T-helper 9 cell (primary cell): ENCODE measurements at places on chromosomes 4 and X.

- no peak for DNase-seq
Observed at GRCh38 chrX:87572901-87573300, 55.3 kb downstream of the KLHL4 start.

GRCh38 chr4:16775411-16776154, 122.9 kb downstream of the LDB2 start:
- DNase-seq = no peak

- no peak for DNase-seq
Observed at GRCh38 chr4:94342694-94343093, at the start of gene HPGDS. HPGDS (minus strand) TSS chr4:94342836; CDS start chr4:94334629, 8,207 bp downstream.

DNA sequence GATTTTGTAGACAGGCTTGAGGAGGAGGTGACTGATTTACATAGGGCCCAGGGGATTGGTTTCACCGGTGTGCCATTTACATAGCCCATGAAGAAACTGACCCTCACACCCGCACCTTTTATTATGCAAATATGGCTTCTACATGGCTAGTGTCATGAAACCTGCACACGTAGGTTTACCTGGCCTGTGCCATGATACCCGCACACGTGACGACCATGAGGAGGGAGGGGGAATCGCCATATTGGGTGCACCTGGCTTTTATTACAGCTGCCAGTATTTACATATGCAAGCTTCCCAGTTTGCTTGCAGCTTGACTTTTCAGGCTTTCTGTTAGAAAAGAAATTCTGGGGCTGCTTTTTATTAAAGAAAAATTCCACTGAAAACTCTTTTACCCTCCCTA, 359.7 kb downstream of the ADAM29 start:
- no peak for DNase-seq

- DNase-seq = no peak
Observed at GRCh38 chr4:84623661-84624060, 40.7 kb downstream of the CDS1 start.

GRCh38 chr4:84413976-84414375, 85.1 kb downstream of the NKX6-1 start:
- no peak for DNase-seq

DNA sequence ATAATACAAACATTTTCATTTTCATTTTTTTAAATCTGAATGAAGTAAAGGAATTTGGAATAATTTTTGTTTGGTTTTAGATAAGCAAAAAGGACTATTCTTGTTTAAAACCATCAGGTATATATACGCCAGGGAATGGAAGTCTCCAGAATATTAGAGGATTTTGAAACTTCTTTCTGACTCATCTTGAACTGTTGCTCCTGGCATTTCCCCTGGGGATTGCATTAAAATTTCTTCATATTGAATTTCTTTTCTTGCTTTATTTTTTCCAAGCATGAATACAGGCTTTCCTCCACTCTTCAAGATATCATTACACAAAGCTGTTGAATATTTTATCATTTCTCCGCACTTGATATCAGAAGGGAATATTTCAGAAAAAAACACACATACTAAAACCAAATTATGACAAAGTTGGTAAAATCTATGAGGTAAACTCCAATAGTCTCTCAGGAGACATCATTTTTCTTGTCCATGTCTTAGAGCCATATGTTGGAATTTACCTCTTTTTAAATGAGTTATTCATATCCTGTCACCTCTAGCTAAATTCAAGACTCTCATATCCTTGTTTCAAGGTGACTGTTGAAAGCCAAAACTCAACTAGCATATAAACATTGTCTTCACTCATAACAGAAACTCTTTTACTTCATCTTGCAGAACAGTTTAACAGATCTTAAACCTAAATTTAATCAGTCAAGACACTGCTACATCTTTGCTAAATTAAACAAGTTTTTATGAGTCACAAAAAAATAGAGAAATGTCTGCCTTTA, 20.7 kb upstream of the CSN1S1 start:
- no peak for DNase-seq

- DNase-seq = no peak
Observed at GRCh38 chrX:44072631-44073030, 99.4 kb upstream of the NDP start.

GRCh38 chrX:39893417-39894338, 204.1 kb downstream of the BCOR start:
- no peak for DNase-seq

DNA sequence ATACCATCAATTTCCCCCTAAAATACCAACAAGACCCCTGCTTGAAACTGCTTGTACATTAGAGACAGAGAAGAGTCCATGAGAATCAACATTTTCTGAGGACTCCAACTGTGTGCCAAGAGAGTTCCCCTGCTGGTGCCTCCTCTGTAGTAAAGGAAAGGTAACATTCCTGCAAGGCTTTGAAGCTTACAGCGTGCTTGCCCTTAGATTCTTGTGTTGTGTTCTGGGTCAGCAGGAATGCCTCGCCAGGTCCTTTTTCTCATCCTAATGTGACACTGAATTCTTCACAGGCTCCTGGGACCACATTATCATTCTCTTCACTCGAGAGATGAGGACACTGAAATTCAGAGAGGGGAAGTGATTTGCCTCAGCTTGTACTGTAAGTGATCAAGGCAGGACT, 9.7 kb upstream of the EOLA2 start:
- no peak for DNase-seq

DNA sequence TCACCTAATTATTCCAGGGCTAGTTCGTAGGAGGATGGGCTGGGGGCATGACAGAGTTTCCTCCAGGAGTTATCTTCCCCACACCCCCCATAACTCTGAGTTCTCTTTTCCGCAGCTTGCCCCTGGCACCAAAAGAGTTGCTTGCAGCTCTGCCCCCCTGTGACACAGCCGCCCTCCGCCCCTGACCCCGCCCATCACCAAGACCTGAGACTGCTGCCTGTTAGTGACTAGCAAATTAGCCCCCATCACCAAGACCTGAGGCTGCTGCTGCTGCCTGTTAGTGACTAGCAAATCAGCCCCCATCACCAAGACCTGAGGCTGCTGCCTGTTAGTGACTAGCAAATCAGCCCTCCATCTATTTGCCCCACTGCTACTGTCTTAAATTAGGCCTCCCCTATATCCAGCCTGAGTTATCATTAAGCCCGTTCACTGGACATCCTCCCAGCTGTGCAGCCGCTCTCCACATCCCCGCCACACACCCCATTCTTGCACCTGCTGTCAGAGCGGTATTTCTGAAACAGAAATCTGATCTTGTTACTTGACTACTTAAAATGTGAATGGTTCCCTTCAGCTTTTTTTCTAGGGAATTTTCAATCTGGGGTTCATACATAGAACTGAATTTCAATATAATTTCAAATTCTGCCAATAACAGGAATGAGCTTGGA, 1.5 kb upstream of the PAPSS1 start:
- DNase-seq = peak; percentile 31

GRCh38 chr4:138686106-138686835, 329.3 kb upstream of the NOCT start:
- no peak for DNase-seq

DNA sequence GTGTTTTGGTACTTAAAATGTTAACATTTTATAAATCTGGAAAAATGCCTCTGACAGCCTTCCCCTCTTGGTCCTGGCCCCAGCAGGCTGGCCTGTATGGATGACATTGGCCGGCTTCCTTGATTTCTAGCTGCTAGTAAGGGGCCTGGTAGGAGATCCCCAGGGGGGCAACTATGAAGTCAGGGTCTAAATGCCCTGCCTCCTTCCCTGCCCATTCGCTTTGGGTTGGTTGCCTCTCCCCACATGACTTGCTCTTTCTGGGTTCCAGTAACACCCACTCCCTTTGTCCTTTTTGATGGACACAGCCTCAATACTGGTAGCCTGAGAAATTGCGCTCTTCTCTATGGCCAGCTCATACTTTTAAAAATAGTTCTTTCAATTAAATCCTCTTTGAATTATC, 78.0 kb upstream of the MAD2L1 start:
- DNase-seq = no peak

DNA sequence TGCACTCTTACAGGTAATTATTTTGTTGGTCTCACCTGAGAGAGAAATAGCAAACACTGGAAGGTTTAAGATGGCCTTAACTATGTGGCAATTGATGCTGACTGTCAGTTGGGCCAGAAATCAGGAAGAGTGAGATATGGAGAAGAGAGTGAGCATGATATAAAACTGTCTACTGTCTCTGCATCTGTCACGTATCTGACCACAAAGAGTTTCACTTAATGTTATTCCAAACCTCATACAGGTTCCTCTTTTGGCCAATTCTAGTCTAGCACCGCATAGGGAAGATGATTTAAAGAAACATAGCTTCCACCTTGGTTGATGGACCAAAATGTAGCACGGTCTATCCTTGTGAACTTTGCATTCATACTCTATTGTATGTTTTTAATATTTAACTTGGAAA, 381.0 kb upstream of the BOD1L1 start:
- DNase-seq = no peak

- no peak for DNase-seq
Observed at GRCh38 chr4:71772592-71772991, 11.3 kb downstream of the GC start.

- no peak for DNase-seq
Observed at GRCh38 chr4:176988226-176988625, 195.5 kb upstream of the VEGFC start.

DNA sequence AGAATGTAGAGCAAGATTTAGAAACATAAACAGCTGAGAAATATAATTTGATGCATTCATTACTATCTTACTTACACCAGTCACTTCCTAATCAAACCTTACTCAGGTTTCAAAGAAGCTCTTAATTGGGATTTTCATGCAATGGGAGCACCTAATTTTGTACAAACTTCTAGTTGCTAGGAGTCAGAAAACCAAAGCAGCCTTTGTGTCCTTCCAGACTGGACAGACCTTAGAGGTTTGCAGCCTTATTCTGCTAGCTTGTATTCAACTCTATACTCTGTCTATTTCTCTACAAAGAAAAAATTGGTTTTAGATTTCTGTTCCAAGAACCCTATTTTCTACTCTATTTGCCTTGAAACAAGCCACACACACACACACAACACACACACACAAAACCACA, 19.4 kb downstream of the GABRA2 start:
- no peak for DNase-seq

- DNase-seq = no peak
Observed at GRCh38 chr4:68469482-68469881, 22.2 kb downstream of the TMPRSS11E start.

DNA sequence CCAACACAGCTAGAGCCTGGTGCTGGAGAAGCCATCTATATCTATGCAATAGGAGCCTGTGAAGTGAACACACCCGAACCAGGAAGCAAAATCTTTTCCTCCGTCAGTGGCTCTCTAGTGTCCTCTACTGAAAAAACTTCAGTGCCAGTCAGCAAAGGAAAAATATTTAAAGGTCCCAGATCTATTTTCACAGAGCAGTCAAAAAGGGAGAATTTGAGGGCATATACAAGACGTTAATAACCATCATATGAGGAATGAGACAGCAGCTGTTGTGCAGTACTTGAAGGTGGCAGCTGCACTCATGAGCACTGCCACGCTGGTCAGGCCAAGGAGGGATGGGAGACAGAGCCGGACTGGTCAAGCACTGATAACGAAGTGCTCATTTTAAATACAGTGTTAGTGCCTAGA, 14.4 kb downstream of the MCUB start:
- no peak for DNase-seq

GRCh38 chrX:51975811-51976210, 82.4 kb downstream of the MAGED1 start:
- DNase-seq = no peak

- DNase-seq = no peak
Observed at GRCh38 chr4:75973766-75974165, 17.0 kb downstream of the SDAD1 start.

DNA sequence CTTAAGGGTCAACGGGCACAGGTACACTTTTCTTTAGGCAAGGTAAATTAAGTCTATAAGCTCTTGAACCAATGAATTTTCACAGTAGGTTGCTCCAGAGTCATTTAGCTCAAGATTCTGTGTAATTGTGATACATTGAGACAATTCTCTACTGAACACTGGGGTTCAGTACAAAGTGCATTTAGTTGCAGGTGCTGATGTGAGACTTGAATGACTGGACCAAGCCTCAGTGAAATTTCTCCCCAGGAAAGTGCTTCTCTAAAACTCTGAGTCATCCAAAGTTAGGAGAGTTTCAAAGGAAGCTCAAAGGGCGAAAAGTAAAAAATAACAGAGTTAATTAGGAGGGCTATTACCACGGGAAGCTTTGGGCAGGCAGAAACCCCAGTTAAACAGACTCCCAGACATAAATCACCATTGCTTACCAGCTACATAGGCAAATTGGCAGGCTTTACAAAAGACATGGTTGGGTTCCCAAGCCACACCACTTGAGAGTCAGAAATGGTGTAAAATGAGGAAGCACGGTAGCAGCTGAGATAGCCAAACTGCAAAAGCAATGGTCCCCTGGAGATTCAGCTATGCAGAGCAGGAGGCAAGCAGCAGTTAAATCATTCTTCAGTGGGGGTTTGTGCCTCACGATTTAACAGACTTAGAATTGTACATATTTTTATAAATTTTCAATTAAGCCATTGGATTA, 202.6 kb downstream of the PCDH19 start:
- DNase-seq = no peak

GRCh38 chr4:147597561-147597960, 19.6 kb upstream of the TMEM184C start:
- no peak for DNase-seq

- DNase-seq = no peak
Observed at GRCh38 chr4:158913766-158914165, 144.9 kb downstream of the FNIP2 start.

GRCh38 chrX:24877854-24878650, 137.7 kb downstream of the ARX start:
- DNase-seq = no peak

DNA sequence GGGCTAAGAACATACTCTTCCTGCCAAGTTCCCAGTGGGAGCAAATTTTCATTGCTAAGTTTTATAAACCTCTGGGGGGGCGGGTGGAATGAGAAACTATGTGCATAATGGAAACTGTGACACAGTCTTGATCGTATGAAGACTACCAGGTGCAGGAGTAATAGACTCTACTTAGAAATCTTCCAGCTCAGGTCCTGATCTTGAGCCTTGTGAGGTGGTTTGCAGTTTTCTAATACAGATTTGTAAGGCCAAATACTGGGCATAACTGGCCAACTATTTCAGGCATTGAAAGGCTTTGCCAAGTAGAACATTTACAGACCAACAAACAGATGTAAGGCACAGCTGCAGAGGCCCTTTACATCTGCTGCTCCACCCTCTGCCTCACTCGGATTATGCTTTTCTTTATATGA, 89.7 kb upstream of the CBR4 start:
- no peak for DNase-seq

DNA sequence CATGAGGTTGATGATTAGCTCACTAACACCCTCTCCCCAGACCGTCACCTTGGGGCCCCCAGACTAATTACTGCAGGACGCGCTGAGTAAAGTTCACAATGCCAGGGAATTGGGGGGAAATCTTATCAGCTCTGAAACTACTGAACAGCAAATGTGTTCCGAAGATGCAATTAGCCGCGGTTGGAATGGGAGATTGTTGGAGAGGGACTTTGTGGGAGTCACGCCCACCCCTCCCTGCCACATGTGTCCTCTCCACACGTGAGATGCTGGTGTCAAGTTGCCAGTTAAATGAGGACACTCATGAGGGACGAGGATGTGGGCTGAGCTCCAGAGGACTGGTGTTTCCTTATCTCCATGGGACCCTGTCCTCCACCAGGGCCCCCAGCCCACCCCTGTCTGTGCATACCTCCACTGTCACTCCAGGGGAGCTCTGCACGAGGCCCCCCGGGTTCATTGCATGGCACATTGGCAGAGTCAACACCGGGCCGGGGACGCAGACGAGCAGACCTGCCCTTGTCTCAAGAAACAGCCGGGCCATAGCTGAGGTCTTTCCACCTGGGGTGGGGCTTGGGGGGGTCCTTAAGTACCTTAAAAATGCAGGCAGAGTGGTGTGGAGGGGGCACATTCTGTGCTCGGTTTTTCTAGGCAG, 175.4 kb upstream of the PSAPL1 start:
- no peak for DNase-seq

GRCh38 chr4:140790171-140790570, 34.0 kb upstream of the TBC1D9 start:
- no peak for DNase-seq
